Left renal pelvis (tissue), 4 donors: ENCODE measurements at places on chromosomes 13 and 19.

- no peak for DNase-seq
Observed at GRCh38 chr13:61180234-61180633, 235.4 kb downstream of the PCDH20 start.

- DNase-seq, result no peak
Observed at GRCh38 chr13:35791184-35791851, 314.8 kb upstream of the MAB21L1 start.

DNA sequence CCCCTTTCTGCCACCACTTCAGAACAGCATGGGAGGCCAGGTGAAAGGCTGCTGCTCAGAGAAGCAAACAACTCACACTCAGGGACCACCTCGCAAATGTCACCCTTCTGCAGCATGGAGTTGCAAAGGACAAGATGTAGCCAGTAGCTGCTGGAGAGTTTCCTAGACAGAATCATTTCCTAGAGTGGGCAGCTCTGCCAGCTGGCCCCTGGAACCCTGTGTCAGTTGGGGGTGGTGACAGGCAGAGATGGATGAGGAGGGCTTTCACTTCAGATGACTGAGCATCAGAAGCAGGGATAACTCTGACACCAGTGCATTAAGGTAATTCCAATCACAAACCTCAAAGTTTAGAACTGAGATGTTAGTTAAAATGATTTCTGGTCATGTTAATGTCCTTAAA is 34.4 kb upstream of the EPHX3 start:
- no peak for DNase-seq

GRCh38 chr19:54482889-54483288 is 9.8 kb upstream of the CDC42EP5 start:
- DNase-seq, result no peak

- no peak for DNase-seq
Observed at GRCh38 chr19:58083021-58083420, 15.0 kb downstream of the ZSCAN18 start.

- no peak for DNase-seq
Observed at GRCh38 chr19:4051175-4052101, 15.3 kb downstream of the ZBTB7A start.

- no peak for DNase-seq
Observed at GRCh38 chr19:48398102-48398374, 4.6 kb downstream of the GRIN2D start.

DNA sequence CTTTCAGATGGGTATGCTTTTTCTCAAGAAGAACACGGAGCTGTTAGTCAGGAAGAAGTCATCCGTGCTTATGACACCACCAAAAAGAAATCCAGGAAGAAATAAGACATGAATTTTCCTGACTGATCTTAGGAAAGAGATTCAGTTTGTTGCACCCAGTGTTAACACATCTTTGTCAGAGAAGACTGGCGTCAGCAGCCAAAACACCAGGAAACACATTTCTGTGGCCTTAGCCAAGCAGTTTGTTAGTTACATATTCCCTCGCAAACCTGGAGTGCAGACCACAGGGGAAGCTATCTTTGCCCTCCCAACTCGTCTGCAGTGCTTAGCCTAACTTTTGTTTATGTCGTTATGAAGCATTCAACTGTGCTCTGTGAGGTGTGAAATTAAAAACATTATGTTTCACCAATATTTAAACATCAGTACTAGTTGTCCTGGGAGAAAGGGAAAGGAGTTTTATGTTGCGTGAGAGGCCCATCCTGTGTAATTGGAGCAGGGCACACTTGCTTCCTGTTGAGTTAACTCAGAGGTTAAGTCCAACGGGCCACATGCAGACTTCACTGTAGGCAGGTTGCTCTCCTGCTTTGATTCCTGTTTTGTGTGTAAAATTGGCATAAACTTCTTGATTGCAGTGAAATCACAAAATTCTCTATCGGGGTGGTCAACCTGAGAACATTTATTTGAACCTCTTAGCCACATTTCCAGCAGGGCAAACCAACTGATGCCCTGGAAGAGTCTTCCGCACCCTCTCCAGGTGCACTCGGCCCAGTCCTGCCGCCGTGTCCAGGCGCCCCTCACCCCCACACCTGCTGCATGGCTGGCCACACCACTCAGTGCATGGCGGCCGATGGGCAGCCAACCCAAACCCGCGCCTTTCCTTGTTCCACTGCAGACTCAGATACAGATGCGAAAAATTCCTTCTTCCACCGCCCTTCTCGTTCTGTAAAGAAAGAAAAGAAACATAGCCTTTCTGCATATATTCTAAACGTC is 31.6 kb downstream of the SHISA2 start:
- no peak for DNase-seq

- DNase-seq, result no peak
Observed at GRCh38 chr13:22062478-22063205, 391.8 kb downstream of the FGF9 start.

- no peak for DNase-seq
Observed at GRCh38 chr13:27264181-27264580, 6.4 kb upstream of the RASL11A start.

GRCh38 chr19:10625003-10625761 is at the start of gene SLC44A2:
TSS of gene SLC44A2 (plus strand) at chr19:10625553. CDS start at chr19:10625634, 81 bp downstream.
- DNase-seq, result peak; percentile 77

DNA sequence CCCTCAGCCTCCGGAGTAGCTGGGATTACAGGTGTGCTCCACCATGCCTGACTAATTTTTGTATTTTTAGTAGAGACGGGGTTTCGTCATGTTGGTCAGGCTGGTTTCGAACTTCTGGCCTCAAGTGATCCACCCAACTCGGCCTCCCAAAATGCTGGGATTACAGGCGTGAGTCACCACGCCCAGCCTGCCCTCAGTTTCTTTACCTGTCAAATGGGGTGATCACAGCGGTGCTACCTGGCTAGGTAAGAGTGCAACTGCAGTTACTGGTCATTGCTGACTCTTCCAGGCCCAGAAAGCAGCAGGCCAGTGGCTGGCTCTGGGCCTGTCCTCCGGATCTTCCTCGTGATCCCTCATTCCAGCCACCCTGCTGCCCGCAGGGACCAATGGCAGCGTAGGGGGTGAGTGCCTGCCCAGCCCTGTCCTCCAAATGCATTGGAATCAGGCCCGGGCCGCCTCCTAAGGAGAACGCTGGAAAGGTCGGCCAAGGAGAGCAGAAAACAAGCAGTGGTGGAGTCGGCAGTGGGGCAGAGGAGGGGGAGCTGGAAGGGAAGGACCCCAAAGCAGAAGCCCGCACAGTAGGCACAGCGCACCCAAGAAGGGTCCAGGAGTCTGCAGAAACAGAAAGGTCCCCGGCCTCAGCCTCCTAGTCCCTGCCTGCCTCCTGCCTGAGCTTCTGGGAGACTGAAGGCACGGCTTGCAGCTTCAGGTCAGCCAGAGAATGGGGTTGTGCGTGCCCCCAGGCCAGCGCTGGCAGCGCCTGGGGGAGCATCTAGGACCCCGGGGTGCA is 1.8 kb upstream of the SLC27A1 start:
- DNase-seq, result no peak

- no peak for DNase-seq
Observed at GRCh38 chr13:91347996-91348905, 764 bp downstream of the MIR17HG start.
